Islet precursor cell (in vitro differentiated cells): ENCODE measurements at places on chromosomes 11 and 22.
A peak's percentile ranks its signal among the peaks of the same experiment; 100 is the strongest.

DNA sequence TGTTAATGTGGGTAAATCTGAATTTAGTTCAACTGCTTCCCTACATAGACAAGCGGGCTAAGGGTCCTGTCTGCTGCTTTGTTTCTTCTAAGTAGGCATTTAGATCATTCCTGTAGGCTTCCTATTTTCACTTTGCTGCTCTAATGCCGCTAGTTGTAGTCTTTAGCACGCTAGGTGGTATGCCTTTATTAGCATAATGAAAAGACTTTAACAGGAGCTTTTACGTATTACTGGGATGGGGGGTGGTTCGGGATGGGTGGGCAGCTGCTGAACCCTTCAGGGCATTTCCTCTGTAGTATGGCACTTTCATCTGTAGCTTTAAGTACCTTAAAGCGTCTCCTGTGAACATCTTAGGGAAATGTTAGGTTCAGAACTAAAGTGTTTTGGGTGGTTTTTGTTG, 85.3 kb downstream of the GGT1 start:
- DNase-seq: no peak

DNA sequence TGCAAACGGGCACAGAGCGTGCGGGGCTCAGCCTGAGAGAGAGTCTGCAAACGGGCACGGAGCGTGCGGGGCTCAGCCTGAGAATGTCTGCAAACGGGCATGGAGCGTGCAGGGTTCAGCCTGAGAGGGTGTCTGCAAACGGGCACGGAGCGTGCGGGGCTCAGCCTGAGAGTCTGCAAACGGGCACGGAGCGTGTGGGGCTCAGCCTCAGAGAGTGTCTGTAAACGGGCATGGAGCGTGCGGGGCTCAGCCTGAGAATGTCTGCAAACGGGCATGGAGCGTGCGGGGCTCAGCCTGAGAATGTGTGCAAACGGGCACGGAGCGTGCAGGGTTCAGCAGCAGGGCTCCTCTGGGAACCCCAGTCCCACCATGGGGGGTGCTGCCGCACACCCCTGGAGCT, 13.5 kb downstream of the PHRF1 start:
- no peak for DNase-seq

- no peak for DNase-seq
Measured at GRCh38 chr22:30717331-30717921, 22.8 kb downstream of the OSBP2 start.

DNA sequence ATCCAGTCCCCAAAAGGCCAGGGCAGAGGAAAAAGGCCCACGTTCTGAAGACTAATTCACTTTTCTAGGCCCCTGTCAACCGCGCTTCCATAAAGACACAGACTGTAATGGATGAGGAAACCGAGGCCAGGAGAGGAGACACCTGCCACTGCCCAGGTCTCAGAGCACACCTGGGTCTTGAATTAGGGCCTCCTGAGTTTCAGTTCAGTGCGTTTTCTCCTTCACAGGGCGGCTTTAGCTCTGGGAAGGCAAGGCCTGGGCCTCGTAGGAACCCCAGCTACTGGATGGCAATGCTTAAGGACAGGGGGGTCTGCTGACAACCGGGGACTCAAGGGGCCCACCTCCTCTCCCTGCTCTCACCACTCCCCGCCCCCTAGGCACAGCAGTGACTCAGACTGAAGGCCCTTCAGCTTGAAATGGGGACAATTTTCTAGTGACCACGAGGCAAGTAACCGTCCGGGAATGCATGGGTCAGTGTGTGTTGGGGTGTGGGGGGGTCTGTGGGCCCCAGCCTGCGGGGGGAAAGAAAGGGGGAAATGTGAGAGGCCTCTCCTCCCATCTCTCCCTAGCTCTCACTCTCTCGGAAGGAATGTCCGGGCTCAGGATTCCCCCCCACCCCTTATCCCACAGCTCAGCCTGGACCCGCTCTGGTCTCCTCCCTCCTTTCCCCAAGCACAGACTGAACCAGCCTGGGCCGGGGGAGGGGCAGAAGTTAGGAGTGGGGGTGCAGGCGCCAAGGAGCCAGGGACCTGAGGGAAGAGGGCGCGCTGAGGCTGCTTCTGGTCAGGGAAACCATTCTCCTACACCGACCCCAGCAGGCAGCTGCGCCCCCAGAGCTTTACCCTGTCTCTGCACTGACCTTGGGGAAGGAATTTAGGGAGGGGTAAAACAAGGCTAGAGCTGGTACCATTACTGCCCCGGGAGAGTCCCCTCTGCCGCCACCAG, 17.2 kb downstream of the CREB3L1 start:
- DNase-seq: peak; percentile 94

DNA sequence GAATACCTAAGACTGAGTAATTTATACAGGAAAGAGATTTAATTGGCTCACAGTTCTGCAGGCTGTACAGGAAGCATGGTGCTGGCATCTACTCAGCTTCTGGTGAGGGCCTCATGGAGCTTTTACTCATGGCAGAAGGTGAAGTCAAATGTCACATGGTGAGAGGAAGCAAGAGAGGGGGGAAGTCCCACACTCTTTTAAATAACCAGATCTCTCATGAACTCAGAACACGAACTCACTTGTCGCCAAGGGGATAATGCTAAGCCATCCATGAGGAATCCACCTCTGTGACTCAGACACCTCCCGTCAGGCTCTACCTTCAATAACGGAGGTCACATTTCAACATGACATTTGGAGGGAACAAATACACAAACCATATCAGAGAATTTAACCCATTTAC, 42.2 kb downstream of the BIRC2 start:
- DNase-seq: no peak

GRCh38 chr11:1208394-1209261, 14.2 kb upstream of the MUC5B start:
- DNase-seq: peak; percentile 51

DNA sequence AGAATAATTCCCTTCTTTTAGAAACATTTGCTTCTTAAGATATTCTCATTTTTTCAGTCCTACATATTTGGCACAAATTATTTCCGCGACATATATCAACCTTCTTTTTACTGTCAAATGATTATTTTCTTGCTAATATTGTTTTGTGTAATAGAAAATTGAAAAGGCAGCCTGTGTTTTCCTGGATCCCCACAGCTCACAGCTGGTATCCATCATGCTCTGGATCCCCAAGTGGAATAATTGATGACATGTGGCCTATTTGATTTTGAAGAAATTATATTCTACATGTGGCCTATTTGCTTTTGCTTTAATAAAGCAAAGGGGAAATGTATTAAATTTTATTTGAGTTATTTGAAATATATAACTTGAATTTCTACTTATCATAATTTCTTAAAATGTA, 199.4 kb upstream of the LUZP2 start:
- no peak for DNase-seq

GRCh38 chr11:91776655-91777054, 448.0 kb upstream of the FAT3 start:
- no peak for DNase-seq

DNA sequence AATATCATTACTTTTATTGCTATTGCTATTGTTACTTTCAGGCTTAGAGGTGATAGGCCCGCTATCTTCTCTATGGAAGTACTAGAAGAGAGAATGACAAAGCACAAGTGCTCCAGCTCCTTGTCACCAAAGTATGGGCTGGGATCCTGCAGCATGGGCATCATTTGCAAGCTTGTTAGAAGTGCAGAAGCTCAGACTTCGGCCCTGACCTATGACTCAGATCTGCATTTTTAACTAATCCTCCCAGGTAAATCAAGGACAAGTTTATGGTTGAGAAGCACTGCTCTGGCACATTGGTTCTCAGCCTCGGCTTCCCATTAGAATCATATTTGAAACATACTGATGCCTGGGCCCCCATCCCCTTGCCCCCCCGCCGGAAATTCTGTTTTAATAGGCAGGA, 8.6 kb upstream of the ENDOD1 start:
- no peak for DNase-seq

- no peak for DNase-seq
Measured at GRCh38 chr11:44972746-44973435, 22.2 kb upstream of the TP53I11 start.

DNA sequence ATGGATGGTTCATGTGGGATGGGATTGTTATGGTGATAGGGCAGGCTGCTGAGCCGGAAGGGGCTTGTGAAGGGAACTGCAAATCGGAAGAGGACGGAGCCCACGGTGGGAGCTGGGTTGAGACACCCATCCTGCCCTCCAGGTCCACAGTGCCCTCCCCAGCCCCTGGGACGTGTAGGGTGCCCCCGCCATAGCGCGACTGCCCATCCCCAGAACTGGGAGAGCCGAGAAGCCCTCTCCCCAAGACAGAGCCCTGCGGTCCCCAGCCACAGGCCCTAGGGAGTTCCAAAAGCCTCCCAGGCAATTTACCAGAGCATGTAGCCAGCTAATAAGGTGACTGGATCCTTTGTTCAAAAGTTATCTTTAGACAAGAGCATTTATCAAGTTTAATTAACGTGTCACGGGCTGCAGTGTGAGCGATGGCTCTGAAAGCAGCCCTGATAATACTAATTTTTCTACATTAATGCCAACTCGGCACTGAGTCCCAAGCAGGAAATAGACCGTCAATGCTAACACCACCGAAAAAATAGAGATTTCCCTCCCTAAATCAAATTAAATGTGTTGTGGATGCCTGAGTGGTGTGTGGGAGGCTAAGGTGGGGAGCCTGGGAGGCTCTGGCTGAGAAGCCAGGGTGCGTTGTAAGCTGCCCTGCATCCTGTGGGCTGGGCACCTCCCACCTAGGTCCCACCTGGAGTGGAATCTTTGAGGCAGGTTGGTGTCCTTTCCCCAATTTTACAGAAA, 76.8 kb upstream of the RTL6 start:
- DNase-seq: peak; percentile 45

- no peak for DNase-seq
Measured at GRCh38 chr11:23097891-23098290, 237.6 kb upstream of the CCDC179 start.

- DNase-seq: peak; percentile 95
Measured at GRCh38 chr11:62786318-62787004, 741 bp upstream of the TMEM179B start.

DNA sequence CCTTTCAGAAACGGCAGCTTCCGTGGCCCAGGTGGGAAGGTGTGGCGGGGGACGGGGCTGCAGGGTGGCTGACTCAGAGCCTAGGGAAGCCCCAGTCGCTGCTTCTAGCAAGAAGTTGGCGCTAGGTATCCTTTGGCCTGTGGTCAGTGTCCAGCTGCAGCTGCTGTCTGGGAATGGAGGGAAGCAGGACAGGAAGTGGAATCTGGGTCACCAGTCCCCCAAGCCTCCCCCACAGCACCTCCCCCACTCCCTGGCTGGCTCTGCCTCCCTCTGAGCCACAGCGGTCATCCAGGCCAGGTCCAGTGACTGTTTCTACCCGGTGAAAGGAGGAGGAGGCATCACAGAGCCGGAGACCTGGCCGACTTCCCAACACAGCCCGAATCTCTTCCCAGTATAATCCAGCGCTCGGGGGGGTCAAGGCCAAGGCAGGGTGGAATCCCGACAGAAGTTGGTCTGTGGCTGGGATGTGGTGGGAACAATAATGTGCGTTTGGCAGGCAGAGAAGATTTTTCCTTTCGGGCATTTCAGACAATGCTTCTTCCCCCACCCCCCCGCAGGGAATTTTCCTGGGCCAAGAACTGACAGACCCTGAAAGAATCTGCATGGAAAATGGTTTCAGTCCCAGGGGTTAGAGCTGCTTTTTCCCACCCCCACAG, 45.1 kb downstream of the C11orf96 start:
- peak; percentile 86 for DNase-seq

- DNase-seq: no peak
Measured at GRCh38 chr11:61645179-61645868, 34.9 kb upstream of the DAGLA start.

GRCh38 chr11:33534575-33534974, 166.1 kb downstream of the C11orf91 start:
- no peak for DNase-seq

DNA sequence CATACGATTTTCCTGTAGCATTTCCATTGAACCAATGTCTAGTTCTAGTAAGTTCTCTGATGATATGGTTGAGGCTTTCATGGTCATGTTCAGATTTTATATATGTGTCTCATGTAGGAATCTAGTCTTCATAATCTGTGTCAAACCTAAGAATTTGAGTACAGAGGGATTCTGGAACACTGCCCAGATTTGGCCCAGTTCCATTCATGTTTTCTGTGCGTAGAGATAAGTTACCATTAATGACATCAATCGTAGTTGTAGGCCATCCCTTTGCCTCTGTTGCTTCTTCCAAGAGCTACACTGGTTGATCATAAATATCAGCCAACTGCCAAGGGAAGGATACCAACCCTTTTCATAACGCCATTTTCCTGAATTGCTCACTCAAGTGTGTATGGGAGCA, 23.3 kb downstream of the ST3GAL4 start:
- no peak for DNase-seq

DNA sequence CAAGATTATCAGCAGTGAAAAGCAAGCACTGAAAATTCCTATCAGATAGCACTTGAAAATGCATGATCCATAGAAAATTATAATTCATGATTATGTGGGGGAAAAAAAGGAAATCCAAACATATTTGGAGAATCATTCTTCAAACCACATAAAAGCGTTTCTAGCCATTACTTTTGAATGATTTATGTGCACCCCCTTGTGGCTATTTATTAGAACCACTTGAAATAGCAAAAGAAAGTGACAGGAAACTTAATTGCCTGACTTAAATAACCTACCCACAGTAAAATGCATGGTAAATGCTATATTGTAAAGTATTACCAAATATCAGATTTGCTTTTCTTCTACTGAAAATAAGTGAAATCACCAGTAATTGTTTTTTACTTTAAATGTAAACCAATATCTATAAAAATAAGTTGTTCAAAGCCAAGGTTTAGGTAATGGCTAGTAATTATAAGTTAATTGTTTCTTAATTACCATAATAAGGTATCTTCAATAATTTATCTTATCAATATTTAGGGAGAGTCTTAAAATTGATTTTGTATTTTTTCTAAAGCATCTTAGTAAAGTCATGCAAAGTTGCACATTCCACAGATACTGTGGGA, 168.5 kb downstream of the ARHGAP42 start:
- DNase-seq: no peak

- peak; percentile 72 for DNase-seq
Measured at GRCh38 chr11:61041755-61042518, 60.4 kb upstream of the CD5 start.

DNA sequence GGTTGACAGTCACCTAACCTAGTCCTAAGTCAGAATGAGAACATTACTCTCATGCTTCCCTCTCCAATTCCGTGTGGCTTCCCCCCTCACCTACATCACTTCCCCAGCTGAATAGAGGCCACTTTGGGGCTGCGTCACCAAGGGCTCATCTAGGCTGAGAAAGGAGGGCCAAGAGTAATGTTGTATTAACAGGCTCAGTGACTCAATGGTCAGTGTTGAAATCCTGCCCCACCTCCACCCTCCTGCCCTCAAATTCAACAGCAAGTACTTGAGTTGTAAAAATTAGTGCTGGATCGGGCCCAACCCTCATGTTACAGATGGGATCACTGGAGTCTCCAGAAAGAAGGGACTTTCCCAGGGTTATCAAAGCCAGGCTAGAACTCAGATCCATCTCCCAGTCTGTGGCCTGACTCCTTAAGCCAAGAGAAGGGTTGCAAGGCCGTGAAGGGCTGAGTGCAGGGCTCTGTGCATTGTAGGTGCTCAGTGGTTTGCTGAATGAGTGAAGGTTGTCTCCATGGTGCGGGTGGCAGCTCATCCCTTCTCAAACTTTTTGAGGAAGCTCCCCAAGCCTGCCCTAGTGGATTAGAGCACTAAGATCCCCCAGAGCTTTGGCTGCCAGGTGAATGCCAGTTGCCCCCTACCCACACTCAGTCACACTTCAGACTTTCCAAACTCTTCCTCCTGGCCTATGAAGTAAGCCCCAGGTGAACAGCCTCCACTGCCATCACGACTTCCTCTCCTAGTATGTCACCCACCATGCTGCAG, 3.2 kb downstream of the DGAT2 start:
- no peak for DNase-seq
